ENCODE measurements at places on chromosomes 1 and 21.
A peak's percentile ranks its signal among the peaks of the same experiment; 100 is the strongest.

- no peak for DNase-seq
These were observed 142.3 kb upstream of the TMPRSS15 start for GRCh38 chr21:18545908-18546307.

GRCh38 chr1:7106442-7107108 lies 321.3 kb downstream of the CAMTA1 start:
- DNase-seq, result no peak

DNA sequence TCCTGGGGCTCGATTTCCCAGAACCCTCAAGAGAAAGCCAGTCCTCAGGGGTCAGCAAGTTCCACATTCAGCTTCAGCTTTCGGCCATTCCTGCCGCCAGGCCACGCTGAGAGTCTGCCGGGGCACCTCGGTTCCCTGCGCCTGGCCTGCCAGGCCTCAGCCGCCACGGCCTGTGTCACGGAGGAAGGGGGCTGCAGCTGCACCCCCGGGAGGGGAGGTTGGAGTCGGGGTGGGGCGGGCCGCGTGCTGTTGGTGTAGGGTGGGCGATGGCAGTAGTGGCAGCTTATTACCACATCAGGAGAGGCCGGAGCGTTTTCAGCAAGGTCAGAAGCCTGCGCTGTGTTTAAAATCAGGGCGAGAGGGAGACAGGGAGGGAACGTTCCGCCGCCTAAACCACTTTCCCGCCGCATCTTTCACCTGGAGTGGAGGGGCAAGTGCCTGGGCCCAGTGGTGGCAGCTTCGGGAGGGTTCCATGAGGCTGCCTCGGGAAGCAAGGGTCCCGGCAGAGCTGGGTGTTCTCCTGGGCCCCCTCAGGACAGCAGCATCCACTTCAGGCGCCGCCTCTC lies 68.5 kb upstream of the TRAPPC10 start:
- DNase-seq, result no peak

DNA sequence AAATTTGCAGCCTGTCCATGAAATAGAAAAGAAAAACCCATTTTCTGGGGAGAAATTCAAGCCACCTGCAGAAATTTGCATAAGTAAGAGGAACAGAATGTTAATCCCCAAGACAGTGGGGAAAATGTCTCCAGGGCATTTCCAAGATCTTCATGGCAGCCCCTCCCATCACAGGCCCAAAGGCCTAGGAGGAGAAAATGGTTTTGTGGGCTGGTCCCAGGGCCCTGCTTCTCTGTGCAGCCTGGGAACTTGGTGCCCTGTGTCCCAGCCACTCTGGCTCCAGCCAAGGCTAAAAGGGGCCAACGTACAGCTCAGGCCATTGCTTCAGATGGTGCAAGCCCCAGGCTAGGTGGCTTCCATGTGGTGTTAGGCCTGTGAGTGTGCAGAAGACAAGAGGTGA lies 155.6 kb downstream of the PRDM2 start:
- no peak for DNase-seq

- DNase-seq, result no peak
These were observed 106.6 kb upstream of the POU3F1 start for GRCh38 chr1:38153066-38153777.

DNA sequence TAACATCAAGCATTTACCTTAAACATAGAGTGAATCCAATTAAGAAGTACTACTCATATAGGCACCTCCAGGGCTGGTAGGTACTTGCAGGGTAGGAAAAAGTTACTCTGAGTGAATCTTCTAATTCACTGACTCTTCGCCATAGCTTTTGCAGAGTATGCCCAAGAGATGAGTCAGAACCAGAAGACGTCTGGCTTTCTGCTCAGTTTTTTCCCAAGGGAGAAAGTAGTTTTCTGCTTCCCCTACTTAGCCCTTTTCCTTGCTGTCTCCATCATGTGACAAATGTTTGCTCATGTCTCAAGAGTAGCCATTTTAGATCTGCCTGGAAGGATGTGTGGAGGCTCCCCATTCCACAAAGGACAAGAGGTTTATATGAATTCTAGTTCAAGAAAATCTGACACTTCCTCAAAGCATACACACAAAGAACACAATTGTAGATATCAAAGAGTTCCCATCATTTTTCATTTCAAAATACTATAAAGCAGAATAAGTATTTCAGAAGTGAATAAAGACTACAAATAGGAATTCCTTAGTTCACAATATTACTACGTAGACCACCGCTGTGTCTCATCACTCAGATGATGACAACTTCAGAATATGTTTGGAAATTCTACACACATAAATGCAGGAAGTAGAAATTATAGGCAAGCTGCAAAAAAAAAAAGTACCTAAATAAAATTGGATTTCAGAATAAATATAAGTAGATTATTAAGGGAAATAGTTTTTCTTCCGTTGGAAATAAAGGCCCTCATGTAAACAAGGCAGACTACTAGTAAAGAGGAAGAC lies 98.5 kb downstream of the ASH1L start:
- no peak for DNase-seq

DNA sequence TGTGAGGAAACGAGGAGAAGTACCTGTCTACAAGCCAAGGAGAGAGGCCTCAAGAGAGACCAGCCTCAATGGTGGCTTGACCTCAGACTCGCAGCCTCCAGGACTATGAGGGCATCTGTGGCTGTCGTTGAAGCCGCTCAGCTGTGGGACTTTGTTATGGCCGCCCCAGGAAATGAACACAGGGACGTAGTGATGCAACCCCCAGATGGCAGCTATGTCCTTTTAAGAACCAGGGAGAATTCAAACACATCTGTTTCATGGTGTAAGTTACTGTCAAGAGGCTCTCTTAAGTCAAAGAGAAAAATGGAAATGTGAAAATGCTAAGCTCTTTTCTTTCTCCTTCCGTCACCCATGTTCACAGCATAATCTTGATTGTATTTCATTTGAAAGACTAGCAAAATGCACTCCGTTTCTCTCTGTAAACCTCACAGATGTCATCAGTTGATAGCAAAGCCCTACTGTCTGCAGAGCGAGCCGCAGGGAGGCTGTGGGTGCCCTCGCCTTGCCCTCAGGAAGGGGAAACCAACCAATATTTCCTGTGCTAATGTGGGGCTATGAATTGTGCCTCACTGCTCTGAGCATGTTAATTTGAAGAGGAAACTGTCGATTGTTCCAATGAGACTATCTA lies 21.3 kb downstream of the UBASH3A start:
- DNase-seq, result peak; percentile 85

- DNase-seq, result no peak
These were observed 48.7 kb downstream of the ROR1 start for GRCh38 chr1:63822540-63822939.

DNA sequence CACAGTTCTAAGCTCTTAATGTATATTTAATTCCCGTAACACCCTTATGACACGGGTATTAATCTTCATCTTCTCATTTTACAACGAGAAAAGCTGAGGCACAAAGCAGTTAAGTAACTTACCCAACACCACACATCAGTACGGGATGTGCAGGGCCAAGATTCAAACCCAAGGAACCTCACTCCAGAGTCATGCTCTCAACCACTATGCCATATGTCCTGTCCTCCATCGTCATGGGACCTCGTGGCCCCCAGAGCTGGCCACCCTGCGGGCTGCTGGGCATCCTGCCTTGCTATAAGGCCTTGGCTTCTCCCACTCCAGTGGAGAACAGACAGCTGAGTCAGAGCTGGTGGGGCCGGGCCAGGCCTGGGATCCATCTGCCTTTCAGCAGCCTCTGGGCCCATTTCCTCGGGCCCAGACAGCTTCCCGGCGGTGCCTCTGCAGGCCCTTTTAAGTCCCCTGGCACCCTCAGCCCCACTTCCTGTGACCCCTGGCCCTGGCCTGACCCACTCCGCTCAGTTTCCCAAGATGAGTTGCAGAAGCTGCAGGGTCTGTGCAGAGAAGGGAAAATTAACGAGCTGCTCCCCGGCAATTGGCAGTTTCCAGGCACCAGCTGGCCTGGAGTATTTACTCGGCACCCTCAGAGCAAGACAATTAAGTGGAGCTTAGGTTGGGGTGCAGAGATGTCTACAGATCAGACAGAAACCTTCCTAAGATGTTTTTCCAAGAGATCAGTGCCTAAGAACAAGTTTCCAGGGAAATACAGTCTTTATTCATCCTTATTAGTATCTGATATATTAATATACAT lies 98.2 kb downstream of the EPHB2 start:
- DNase-seq, result no peak

DNA sequence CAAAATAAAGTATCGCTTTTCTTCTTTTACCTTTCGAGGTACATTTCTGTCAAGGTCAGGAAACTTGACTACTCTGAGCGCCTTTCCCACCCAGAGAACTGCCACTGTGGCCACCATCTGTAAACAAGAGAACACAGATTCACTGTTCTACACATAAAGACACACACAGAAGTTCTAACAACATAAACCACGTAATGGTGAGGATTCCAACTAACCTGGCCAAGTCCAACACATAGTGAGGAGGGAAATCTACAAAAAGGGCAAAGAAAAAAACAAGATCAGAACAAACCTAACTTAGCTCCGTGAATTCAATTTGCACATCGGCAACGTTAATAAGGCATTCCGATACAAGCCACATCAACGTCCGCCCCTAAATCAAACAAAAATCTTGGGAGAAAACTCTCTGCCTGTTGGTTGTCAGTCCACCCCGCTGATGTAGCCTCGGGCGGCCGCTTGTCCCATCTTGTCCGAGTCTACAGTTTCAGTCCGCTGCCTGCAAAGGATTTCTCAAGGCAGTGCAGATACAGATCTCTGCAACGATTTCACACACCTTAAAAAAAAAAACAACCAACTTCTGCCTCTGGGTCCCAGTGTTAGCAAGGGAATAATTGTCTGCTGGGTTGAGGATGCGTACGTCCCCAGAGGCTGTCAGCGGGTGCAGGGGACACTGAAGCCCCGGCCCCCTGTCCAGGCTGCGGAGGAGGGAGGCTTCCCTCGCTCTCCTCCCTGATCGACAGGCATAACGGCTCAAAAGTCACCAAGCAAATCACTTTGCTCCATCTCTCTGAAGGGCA lies 1.0 kb downstream of the SLC35D1 start:
- DNase-seq, result peak; percentile 66

DNA sequence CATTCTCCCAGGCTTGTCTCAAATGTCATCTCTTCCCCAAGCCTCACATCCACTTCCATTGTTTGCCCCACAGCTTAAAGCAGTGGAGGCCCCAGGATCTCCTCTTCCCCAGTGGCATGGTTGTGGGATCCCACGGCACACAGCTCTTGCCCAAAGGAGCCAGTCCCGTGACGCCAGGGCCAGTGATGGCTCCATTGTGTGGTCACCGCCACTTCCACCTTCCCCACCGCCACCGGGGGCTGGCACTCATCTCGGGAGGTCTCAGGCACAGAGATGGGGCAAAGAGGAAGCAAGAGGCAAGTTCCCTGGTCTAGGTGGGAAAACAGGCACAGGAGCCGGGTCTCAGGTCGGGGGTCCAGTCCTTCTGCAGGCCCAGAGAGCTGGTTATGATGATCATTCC lies 22.9 kb upstream of the ALDH4A1 start:
- DNase-seq, result no peak

DNA sequence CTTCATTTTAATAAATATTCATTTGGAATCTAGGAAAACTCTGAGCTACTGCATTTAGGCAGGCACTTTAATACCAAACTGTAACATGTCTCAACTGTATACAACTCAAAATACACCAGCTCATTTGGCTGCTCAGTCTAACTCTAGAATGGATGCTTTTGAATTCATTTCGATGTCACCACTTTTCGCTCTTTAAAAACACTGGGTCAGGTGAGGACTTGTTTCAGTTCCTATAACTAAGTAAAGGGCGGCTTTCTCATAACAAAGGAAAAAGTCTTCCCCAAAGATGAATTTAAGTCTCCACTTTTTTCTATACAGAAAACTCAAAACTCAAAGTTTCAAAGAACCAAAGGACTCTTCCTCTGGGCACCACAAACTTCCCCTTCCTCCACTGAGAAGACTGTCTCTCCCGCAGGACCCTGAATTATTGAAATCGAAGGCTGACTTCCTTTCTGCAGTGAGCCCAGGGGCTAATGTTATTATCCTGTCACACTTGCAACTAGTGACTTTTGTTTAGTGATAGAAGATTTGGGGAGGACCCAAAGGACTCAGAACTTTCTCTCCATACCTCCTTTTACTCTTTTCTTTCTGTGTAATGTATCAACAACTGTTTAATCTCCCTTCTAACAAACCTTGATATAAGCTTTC lies 9.7 kb upstream of the DHX9 start:
- peak; percentile 18 for DNase-seq

DNA sequence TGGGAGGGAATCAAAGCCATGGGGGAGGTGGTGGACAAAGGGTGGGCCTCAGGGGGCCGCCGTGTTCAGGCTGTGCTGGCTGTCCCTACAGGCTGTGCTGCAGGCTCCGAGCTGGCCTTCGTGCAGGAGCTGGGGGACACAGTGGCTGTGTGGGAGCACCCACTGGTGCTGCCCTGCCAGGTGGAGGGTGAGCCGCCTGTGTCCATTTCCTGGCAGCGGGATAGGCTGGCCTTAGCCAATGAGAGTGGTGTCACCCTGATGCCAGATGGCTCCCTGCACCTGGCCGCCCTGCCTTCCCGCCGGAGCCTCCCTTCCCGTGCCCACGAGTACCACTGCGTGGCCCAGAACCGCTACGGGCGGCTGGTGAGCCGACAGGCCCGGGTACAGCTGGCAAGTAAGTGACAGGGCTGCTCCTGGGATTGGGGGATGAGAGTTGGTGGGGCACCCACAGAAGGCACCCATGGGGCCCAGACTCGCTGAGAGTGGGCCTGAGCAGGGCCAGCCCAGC lies 20.2 kb downstream of the SLC27A3 start:
- DNase-seq, result no peak

GRCh38 chr1:66770694-66771093 lies 18.4 kb downstream of the DYNLT5 start:
- no peak for DNase-seq

- DNase-seq, result no peak
These were observed 47.8 kb downstream of the CHML start for GRCh38 chr1:241592273-241592958.

- peak; percentile 79 for DNase-seq
These were observed 55.5 kb downstream of the FOXO6 start for GRCh38 chr1:41416552-41417334.

- DNase-seq, result no peak
These were observed 477 bp downstream of the SNAP47 start for GRCh38 chr1:227735539-227736285.

GRCh38 chr1:208288495-208288894 lies 44.3 kb upstream of the PLXNA2 start:
- DNase-seq, result no peak

GRCh38 chr1:225449261-225449660 lies 21.4 kb upstream of the LBR start:
- no peak for DNase-seq

GRCh38 chr1:87723193-87723592 lies 394.5 kb downstream of the LMO4 start:
- DNase-seq, result no peak

DNA sequence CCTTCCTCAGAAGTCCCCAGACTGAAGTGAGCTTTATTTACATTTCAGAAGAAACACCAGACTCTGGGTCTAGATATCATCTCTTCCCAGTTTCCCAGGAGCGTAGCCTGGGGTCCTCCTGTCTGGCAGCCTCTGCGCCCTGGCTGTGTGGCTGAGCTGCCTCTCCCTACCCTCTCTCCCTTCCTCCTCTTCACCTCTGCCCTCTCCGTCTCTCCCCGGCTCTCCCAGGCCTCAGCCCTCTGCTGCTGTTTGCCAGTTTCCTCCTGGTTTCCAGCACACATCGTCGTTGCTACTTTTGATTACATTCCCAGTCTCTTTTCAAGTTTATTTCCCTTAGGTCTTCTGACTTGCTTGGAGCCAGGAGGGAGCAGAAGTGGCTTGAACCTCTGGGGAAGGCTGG lies 91.1 kb upstream of the DISP3 start:
- DNase-seq, result no peak

All from hematopoietic multipotent progenitor cell treated with erythropoietin and hydrocortisone succinate and interleukin-3 and kit ligand, for 4 days (in vitro differentiated cells).